Cortex of kidney (tissue), 1 donor: ENCODE measurements at places on chromosomes 4 and X.

DNA sequence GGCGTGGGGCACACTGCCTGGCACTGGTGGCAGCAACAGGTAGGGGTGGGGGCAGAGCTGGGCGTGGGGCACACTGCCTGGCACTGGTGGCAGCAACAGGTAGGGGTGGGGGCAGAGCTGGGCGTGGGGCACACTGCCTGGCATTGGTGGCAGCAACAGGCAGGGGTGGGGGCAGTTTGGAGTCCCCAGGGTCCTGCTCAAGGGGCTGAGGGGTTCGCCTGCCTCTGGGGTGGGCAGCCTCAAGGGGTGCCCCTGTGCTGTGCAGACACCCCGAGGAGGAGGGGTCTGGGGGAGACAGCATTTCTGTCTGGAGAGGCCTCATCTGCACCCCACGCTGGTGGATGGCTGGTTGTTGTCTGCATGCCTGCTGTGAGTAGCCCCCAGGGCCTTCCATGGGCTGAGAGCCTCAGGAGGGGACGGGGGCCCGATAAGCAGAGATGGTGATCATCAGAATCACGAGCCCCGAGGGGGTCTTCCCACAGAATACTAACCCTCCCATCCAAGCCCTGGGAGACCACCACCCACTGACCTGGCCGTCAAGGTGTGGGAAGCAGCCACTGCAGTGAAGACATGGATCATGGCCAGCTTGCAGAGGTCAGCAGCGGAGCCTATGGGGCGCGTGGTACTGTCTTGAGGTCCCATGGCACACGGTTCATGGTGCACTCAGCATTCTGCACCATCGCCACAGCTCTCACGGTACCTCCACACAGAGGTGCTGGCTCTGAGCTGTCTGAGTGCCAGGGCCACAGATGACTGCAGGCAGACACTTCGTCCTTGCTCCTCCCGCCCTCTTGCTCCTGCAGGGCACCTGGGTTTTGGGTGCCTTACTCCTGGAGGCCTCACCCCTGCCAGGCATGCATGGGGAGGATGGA is 21.5 kb downstream of the NAT8L start:
- DNase-seq, result no peak

DNA sequence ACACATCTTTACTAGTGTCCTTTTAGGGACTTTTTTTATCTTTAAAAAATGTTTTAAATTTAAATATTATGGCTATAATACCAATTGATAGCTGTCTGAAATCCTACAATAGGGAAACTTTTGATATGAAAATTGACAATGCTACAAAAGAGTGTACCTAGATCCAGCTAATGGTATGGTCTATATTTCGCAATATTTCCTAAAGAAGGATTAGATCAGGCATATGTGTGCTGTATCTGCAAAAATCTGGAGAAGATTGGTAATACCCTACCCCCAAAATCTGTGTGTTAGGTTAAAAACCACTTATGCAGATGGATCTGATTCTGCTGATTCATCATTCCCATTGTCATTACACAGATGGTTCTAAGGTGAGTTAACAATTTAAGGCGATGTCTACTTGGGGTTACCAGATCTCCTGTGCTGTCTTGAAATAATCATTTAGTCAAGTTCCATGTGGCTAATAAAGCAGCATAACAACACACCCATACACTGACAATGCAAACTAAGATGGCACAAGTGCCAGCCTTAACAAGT is 137.1 kb downstream of the GASK1B start:
- DNase-seq, result no peak

DNA sequence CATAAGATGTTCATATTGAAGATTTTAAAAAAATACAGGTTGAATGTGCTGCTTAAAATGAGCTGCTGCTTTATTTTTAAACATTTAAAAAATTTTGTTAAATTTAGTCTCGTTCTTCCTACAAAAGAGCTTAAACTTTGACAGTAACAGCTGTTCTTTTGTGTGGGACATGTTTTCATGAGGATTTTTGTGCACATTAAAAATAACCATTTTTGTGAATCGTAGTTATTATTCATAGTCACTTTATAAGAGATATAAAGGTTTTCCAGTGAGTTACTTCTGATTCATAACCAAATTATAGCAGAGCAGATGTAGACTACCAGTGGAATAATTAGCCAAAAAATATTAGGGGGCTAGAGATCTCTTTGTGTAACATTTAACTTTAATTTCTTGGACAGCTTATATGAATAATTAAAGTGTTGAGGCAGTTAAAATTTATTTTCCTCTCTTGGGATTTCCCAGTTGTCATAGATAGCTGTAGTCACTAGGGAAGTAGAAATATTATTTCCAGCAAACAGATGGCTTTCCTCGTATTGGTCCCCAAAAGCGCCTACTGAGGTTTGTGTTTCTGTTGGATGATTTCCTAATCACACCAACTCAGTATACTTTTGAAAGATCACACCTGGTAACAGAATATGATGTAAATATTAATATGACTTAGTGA is 24.2 kb downstream of the RBPJ start:
- DNase-seq, result no peak

DNA sequence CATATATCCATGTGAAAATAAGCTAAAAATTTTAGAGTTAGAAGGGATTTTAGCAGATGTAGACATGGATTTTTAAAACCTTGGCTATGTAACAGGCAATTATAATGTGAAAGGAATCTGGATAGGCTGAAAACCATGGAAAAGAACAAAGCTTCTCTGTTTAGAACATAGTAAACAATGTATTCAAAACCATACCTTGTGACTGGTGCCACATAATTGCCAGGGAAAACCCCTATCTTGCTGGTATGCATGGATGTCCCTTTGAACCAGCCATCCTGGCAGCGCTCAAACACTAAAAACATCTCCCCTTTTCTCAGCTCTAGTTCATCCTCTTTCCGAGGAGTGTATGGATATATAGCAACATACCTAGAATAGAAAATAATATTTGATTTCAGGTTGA is 110.6 kb upstream of the CBR4 start:
- no peak for DNase-seq

DNA sequence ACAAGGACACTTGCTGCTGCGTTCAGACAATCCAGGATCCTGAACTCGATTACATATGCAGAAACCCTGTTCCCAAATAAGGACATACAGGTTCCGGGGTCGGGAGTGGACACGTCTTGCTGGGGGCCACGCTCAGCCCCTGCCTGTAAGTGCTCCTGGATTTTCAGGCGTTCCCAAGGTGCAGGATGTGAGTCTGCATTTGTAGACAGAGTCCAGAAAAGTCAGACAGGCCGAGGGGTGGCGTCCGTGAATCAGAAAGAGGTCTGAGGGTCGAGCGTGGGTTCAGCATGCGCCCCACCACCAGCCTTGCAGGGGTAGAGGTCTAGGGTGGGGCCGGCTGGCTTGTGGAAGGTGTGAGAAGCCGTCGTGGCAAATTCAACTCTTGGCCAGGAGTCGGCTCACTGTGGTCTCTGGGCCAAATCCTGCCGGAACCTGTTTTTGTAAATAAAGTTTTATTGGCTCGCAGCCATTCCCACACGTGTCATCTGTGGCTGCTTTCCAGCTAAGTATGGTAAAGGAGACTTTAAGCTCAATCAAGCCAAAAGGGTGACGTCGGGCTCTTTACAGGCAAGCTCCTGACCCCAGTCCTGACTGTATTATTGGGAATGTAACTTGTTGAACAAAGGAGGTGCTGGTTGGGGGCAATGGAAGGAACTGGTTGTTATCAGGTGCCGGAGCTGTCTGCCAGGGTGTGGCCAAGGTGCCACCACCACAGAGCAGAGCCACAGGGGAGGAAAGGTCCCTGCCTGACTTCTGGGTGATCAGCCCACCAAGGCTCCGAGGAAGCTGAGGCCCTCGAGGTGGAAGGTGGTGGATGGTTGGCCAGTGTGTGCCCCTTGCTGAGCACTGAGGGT is 7.4 kb downstream of the DOK7 start:
- no peak for DNase-seq

GRCh38 chr4:10063544-10064300 is 42.4 kb upstream of the SLC2A9 start:
- no peak for DNase-seq

DNA sequence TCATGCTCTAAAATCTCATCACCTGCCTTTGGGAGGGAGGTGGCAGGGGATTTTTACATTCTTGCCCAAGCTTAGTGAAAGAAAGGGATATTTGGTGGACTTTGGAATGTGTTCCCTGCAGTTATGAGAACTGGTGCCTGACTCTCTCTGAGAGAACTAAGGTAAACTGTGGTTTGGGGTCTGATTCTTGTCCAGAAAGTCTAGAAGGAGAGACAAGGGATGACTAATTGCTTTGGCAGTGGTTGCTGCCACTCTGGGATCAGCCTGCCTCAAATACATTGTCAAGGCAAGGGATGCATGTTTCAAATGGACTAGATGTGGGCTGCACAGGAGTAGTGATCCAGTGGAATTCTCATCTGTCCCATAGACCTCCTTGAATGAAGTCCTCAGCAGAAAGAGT is 115.2 kb downstream of the DDIT4L start:
- no peak for DNase-seq

DNA sequence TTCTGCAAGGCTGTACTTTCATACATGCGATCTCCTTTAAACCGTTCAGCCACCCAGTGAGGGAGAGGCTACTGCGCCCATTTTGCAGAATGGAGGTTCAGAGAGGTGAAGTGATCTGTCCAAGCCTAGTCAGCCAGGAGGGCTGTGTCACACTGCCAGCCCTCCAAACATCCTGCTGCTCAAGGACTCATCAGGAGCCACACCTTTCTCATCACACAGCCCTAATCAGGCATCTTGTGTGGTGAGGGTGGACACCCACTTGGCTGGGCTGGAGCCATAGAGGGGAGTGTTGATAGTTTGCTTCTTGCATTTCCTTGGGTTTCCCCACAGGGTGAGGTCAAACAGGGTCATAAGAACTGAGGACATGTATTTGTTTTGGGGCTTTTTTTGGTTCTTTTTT is 5.4 kb upstream of the CXCR3 start:
- no peak for DNase-seq

DNA sequence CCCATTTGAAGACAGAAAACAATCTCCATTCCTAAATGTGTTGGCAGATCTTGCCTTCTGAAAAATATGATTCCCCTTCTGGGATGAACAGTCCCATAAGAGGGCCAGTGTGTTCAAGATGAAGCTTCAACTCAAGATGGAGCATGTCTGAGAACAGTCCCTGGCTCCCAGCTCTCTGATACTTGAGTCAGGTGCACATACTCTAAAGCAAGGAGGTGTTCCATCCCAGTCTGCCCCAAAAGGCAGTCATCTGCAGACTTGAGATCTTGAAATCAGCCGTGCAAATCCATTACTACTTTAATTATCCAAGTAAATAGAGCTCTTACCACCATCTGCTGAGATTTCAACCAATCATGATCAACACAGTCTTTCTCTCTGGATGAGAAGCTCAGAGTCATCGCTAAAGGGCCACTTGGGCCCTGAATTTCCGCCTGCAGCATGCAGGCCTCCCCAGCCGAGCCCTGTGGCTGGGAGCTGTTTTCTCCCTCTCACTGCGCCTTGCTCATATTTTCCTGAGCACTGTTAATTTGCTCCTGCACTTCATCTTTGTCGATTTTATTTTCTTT is 22.2 kb downstream of the CCDC149 start:
- no peak for DNase-seq

DNA sequence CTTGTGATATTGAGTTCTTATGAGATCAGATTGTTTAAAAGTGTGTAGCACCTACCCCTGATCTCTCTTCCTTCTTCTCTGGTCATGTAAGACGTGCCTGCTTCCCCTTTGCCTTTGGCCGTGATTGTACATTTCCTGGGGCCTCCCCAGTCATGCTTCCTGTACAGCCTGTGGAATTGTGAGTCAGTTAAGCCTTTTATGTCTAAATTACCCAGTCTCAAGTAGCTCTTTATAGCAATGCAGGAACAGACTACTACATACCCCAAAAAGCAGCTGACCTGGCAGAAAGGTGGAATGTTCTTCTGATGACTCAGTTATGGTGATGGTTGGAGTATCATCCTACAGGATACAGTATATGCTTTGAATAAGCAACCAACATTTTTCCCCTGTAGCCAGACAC is 11.4 kb upstream of the MCUB start:
- DNase-seq, result no peak

DNA sequence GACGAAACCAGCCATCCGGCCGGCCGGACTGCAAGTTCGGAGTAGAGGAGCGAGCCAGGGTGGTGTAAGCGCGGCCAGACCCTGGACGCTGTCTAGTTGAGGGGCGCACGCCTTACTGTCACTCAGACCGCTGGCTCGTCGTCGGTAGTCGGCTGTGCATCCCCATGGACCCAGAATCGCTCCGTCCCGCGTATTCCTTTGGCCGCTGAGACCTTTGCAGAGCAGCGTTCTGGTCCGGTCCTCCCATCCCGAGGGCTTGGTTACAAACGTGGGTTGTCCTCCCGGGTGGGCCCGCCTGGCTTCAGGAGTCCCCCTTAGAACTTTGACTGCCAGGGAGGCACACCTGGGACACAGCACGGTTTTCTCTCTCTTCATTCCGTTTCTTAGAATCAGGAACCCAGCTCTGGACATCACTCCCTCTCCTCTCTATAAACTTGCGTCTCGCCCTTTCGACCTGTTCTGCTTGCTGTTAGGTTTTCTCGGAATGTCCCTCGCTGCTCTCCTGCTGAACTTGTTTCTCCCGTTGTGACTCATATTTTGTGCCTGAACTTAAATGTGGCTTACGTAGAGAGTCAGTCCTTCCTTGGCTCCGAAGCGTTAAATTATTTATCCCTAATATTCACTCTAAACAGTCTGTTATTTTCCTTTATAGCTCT is 672 bp downstream of the PGM2 start:
- DNase-seq, result no peak

DNA sequence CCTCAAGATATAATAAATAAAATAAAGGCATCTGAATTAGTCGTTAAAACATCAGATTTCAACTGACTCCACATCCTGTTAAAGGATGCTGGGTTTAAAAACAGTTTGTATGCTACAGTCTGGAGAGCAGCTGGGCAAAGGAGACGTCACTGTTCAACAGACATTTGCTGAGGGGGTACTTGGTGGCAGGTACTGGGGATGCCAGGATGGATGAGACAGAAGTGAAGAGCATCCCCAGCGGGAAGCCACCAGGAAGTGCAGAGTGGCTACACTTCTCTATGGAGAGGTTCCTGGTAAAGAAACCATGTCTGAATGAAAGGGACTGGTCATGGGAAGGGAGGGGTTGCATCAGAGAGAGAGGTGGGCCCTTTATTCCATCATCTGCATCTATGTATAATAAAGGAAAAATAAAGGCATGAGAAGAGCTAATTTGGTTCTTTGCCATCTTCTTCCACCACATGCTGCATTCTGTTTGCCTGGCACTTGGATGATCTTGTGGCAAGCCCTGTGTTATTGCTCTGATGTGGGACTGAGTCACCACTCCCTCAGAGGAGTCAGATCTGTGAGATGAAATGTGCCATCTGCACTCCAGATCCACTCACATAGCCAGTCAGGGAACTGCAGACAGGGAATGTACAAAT is 145.0 kb downstream of the SOWAHB start:
- no peak for DNase-seq

GRCh38 chr4:39353478-39354253 is 12.5 kb downstream of the RFC1 start:
- DNase-seq, result no peak

- no peak for DNase-seq
Measured at GRCh38 chr4:8545439-8545765, 34.8 kb upstream of the GPR78 start.
